ENCODE measurements at places on chromosomes 12 and 14.

DNA sequence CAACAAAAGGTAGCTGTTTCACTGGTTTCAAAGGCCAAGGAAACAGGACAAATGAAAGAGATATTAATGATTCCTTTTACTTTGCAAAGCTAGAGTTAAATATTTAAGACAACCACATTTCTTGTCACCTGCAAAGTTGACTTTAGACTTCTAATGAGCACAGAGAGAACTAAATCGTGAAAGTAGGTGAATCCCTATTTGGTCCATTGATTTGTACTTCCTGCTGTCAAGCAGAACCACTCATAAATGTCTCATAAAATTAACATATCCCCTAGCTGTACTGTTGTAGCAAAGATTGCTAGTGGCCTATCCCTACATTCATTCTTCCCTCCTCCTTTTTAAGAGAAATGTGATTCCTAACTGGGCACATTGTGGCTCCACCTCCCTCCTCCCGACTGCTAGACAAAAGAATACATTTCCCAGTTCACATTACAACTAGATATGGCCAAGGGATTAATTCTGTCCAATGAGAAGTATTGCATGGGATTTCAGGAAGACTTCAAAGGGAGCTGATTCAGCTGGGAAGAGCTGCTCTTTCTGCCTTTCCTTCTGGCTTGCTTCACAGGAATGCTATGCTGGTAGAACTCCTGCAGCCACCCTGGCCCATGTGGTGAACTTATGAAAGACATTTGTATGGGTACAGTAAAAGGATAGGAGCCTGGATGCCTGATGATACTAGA, 227.5 kb upstream of the ABCD2 start:
- no peak for DNase-seq

GRCh38 chr14:100402631-100403030, 79.5 kb downstream of the SLC25A47 start:
- no peak for DNase-seq

GRCh38 chr14:54688229-54688628, 121.3 kb downstream of the SAMD4A start:
- no peak for DNase-seq

DNA sequence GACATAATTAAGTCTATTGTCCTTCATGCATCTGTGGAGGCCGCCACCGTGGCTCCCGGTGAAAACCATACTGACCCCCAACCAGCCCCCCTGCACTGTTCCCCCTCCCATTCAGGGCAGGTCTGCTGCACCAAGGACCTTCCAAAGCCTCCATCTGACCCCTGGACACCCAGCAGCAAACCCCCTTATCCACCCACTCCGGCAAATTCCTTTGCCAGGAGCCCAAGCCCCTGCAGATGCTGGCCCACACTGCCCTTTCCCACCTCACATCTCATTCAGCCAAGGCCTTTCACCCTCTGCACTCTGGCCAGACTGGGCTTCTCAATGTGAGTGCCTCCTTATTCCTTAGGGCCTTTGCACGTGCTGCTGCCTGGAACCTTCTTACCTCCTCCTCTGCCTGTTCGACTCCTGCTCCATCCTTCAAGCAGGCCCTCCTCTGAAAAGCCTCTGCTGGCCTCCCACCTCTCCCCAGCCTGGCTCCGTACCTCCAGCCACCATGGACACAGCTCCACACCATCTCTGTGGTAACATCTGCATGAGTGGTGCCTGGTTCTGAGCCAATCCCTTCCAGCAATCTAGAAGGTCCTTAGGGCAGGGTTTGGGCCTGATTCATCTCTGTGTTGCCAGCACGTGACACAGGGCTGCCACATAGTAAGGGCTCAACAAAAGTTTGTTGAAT, 230.7 kb downstream of the BCL11B start:
- DNase-seq = no peak

- DNase-seq = no peak
Observed at GRCh38 chr14:101754893-101755292, 6.6 kb upstream of the PPP2R5C start.

DNA sequence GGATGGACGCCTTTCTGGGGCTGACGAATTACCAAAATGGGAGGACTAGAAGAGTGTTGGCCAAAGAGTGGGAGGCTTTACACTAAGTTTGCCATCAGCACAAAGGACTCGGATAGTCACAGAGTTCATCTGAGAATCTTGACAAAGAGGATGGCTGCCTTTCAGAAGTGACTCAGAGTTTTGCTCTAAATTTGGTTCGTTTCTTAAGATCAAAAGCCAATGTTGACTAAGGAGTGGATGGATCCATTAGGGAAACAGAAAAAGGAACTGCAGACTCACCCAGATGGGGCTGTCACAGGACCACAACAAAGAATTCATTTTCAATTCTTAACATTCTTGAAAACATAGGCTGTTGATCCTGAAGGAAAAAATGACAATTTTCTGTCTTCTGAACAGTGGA, 81.3 kb upstream of the DUSP6 start:
- DNase-seq = no peak

- DNase-seq = peak; percentile 39
Observed at GRCh38 chr12:120625557-120626419, 14.6 kb upstream of the CABP1 start.

GRCh38 chr14:68897559-68898155, 81.4 kb downstream of the ACTN1 start:
- peak; percentile 50 for DNase-seq

DNA sequence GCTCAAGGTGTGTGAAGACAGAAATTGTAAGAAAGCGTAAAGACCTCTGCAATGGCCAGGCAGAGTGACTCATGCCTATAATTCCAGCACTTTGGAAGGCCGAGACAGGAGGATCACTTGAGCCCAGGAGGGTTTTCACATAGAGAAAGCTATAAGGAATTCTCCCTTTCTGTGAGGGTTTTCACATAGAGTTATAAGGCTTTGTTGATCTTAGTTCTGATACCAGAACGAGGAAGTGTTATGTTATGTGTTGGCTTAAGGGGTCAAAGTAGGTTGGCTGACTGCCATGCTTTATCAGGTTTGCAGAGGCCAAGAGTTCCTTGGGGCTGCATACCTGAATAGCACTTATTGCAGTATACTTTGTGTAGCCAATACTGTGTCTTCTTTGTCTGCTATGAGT, 139.1 kb downstream of the ERC1 start:
- peak; percentile 70 for DNase-seq

GRCh38 chr12:47190271-47190750, 110.6 kb upstream of the AMIGO2 start:
- no peak for DNase-seq

- no peak for DNase-seq
Observed at GRCh38 chr12:32435921-32436705, 36.8 kb downstream of the FGD4 start.

Data from hematopoietic multipotent progenitor cell treated with erythropoietin and hydrocortisone succinate and interleukin-3 and kit ligand, for 6 days (in vitro differentiated cells).